ENCODE measurements at places on chromosomes 16 and 17.

- no peak for DNase-seq
Observed at GRCh38 chr17:28901866-28902818, 737 bp downstream of the DHRS13 start.

- DNase-seq = peak; percentile 21
Observed at GRCh38 chr17:69870751-69871199, 204.2 kb upstream of the KCNJ16 start.

GRCh38 chr16:31785126-31785525, 88.5 kb upstream of the ZNF267 start:
- no peak for DNase-seq

GRCh38 chr17:47774331-47774730, 41.3 kb downstream of the TBX21 start:
- DNase-seq = no peak

DNA sequence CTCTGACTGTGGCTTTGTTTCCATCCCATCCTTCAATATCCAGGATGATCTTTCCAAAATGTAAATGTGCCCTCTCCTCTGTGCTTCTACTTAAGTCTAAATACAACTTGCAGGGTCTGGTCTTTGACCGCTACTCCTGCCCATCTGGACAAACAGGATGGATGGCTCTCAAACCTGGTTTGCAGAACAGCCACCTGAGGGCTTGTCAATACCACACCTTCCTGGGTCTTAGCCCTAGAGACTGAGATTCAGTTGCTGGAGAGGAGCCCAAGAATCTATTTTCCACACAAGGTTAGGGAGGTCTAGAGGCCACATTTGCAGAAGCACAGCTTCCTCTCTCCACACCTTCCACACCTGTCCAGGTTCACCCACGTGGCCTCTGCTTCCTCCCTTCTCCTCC, 1.9 kb upstream of the GRB7 start:
- DNase-seq = no peak

- DNase-seq = no peak
Observed at GRCh38 chr16:84380405-84380804, 12.1 kb downstream of the ATP2C2 start.

DNA sequence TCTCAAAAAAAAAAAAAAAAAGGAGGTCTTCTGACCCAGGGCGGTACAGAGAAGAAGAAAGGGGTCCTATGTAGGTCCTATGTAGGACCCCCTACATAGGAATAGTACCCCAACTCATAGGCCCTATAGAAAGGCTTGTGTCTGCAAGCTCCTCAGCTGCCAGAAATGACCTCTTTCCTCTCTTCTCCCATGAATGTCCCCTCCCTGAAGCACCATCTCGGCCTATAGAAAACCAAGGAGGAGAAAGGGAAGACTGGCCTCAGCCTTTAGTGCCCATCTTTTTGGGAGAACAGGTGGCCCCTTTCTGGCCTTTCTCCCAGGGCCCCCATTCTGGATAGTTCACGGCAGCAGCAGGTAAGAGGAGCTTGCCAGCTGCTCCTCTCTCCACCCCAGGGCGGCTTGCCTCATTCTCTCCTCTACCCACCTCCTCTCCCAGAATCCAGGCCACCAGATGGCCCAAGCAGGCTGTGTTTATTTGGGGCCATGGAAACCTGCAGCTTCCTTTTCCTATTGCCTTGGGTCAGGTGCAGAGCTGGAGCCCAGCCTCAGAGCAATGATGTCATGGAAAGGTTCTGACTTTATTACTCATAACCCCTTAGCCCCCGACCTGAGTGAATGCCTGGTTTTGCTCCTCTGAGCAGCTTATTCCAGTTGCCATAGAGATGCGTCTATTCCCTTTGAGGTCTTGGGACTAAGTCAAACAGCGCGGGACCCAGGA, 1.6 kb upstream of the MRPL58 start:
- DNase-seq = no peak

DNA sequence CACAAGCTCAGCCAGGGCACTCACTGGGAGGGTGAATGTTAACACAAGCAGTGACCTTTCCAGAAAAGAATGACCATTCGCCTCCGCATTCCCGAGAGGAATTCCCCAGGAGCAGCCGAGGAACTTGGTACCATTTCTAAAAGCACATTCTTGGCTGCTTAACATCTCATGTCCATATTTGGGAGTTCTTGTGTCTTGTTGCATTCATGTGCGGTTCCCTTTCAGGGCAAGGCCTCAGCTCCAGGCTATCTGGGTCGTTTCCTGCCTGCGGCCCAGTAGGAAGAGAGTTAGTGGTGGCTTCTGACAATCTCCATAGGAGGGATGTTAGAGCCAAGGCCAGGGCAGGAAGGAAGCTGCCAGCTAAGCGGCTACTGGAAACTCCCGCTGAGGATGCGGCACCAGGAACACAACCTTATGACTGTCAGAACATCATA, 27.8 kb upstream of the MEAK7 start:
- peak; percentile 88 for DNase-seq

DNA sequence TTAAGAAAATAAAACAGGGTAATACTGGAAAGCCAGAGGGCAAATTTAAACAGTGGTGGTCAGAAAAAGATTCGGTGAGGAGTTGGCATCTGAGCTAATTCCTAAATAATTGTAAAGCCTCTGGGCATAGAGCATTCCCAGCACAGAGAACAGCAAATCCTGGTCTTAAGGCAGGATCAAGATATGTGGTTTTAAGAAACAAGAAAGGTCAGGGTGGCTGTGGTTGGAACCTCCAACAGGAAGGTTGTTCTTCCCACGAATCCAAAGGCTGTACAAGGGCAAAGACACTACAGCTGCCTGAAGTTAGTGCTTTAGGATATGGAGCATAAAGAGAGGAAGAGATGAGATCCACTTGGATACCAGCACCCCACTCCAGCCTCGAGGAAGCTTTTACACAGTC, 114.6 kb downstream of the ZNF18 start:
- no peak for DNase-seq

- no peak for DNase-seq
Observed at GRCh38 chr17:82927661-82928601, 88.1 kb upstream of the ZNF750 start.

DNA sequence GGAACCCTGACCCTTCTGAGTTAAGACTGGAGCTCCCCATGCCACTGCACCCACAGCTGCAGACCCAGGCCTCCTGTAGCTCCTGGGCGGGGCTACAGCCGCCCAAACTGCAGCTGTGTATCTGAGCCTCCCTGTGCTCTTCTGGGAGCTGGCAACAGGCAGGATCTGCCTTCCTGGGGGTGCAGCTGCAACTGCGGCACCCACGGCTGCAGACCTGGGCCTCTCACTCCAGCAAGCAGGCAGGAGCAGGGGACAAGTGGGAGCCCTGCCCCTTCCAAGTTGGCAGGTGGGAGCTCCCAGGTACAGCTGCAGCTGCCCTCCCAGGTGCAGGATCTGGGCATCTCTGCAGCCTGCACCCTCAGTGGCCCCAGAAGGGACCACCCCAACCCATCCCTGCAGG, 41.5 kb downstream of the SPACA3 start:
- DNase-seq = no peak

DNA sequence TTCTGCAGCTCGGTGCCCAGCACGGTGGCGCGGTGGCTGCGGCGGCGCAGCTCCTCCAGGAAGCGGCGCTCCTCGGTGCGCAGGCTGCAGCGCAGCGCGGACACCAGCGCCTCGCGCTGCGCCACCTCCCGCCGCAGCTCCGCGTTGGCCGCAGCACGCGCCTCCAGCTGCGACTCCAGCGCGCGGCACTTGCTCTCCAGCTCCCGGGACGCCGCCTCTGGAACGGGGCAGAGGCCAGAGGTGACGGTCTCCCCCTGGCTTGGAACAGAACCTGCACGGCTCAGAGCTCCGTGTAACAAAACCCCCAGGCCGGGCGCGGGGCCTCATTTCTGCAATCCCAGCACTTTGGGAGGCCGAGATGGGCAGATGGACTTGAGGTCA, 13.2 kb upstream of the CLUH start:
- DNase-seq = no peak

GRCh38 chr16:30184891-30185682, 1.7 kb downstream of the CORO1A start:
- no peak for DNase-seq

DNA sequence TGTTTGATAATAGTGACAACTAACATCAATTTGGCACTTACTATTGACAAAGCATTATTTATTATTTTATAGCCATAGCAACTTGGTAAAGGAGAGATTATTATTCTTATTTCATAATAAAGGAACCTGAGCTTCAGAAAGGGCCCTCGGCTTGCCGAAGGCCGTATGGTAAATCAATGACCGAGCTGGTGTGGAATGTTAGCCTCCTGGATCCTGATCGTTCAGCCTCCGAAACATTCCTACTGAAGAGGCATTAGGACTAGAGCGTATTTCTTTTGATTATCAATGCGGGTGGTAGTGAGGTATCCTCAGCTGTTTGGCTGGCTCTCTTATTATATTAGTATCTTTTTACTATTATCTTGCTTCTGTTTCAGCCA, 199.3 kb upstream of the TBX2 start:
- no peak for DNase-seq

- DNase-seq = no peak
Observed at GRCh38 chr17:46202424-46202823, 9.2 kb upstream of the KANSL1 start.

DNA sequence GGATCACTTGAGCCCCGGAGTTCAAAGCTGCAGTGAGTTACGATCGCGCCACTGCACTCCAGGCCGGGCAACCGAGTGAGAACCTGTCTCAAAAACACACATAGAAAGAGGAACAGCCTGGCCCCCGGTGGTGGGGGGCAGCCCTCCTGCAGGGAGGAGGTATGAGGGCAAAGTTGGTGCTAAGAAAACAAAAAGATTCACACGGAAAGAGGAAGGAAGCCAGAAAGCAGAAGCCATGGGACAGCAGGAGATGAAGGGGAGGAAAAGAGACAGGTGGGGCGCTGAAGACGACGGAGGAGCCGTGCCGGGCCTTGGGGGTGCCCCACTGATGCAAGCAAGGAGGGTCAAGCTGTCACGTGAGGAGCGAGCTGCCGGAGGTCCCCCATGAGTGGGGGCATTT, 8.2 kb upstream of the C16orf74 start:
- DNase-seq = no peak

- no peak for DNase-seq
Observed at GRCh38 chr16:56369202-56369601, 56.1 kb downstream of the AMFR start.

DNA sequence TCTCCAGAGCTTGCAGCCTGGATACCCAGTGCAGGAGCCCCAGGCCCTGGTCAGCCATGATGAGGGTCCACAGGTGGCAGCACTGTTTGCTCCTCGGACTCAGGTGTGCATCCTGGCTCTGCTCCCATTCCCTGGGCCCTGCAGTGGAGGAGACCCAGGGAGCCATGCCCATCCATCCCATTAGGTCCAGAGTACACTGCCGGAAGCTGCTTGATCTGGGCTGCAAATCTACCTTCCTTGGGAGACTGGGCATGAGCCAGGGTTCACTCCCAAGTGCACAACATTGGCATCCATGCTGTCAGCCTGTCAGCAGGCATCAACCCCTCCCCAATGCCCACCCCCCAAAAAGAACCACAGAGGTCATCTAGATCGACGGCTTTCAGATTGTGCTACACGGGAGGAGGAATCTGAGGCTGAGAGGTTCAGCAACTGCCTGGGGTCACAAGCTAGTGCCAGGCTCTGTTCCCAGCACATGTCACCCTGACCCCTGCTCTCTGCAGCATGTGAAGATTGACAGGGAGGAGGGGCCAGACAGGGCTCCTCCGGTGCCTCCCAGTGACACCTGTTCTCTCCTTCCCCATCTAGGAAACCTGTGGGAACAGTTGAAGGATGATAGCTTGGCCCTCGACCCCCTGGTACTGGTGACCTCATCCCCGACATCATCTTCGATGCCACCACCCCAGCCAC, 15.7 kb downstream of the UNC119 start:
- no peak for DNase-seq

DNA sequence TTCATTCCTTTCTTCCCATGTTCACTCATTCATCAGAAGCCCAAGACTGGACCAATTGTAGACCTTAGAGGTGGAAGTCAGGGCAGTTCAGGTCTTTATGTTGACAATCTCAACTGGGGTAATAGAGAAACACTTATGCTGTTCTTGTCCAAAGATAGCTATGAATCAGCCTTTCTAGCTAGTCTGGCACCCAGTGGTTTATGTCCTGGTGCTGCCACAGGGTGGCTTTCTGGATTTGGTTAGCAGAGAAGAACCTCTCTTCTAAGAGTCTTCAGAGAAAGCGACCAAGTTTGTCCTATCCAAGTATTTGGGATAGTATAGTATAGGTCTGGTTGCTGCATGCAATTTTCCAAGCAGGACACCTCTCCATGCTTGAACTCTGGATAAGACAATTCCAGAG, 83.3 kb downstream of the NOG start:
- no peak for DNase-seq

- DNase-seq = no peak
Observed at GRCh38 chr17:29562615-29563014, 4.2 kb downstream of the ABHD15 start.

DNA sequence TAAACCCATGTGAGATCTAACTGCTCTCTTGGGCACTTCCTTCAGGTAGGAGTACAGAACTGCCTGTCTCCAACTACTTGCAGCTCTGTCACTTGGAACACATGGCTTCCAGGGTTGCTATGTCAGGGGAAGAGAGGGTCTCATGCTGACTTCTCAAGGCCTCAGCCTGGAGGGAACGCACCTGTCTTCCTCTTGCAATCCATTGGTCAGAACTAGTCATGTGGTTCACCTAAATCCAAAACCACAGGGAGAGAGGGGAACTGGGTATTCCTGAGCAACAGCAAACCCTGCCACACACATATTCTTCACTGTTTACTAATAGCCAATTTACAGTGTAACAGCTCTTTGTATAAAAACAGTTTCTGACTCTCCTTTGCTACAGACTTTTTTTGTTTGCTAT, 206.1 kb downstream of the KCNJ2 start:
- DNase-seq = no peak

DNA sequence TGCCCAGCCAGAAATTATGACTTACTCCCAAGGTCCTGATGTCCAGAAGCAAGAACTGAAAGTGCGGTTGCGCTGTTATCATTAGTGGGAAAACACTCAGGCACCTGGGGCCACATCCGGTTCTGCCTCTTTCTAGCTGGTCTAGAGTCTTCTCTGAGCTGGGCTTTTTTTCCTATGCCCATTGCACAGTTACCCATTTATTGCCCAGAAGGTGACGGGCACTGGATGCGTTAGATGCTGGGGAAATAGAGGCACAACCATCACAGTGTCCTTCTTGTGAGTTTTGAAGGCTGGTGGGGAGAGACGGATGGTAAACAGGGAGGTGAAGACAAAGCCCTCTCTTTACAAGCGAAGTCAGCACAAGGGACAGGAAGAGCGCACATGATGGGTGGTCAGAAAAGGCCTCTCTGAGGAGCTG, 37.7 kb downstream of the PLCG2 start:
- DNase-seq = no peak

DNA sequence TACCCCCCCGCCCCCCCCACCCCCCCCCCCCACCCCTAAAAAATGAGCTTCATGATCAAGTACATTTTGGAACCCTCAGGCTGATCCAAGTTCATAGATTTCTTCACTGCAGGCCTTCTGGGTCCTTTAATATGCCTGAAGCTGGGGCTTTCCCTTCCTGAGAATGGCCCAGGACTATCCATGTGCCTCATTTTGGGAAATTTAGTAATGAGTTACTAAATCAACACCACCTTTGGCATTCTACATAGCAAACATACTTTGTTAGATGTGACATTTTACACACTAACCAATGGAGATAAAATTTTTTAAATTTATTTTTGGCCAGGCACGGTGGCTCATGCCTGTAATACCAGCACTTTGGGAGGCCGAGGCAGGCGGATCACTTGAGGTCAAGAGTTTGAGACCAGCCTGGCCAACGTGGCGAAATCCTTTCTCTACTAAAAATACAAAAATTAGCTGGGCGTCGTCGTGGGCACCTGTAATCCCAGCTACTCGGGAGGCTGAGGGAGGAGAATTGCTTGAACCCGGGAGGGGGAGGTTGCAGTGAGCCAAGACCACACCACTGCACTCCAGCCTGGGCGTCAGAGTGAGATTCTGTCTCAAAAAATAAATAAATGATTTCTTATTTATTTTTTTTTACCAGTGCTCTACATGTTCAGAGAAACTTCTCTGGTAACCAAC, 14.0 kb downstream of the HERPUD1 start:
- no peak for DNase-seq

Measured in amniotic stem cell (primary cell).